ENCODE measurements at places on chromosomes 16 and 17.

DNA sequence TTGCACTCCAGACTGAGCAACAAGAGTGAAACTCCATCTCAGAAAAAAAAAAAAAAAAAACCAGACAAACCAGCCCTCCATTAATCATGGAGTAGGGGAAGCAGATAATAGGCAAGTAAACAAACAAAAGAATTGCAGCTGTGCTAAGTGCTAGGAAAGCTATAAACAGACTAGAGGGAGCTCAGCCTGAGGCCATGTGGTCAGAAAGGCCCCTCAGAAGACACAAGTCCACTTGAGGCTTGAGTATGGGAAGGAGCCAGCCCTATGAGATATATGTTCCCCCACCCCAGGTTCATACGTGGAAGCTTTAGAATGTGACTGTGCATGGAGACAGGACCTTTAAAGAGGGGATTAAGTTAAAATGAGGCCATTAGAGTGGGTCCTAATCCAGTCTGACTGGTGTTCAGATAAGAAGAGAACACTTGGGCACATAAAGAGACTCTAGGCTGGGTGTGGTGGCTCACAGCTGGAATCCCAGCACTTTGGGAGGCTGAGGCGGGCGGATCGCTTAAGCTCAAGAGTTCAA, 132.6 kb upstream of the NOL11 start:
- H3K4me1 ChIP-seq = no peaks in the 10 kb centered on the region
- H3K27ac ChIP-seq = no peak overlapping the region
- no peaks in the 10 kb centered on the region for H3K36me3 ChIP-seq
- no peaks in the 10 kb centered on the region for H3K27me3 ChIP-seq
- no peak overlapping the region for H3K4me3 ChIP-seq

DNA sequence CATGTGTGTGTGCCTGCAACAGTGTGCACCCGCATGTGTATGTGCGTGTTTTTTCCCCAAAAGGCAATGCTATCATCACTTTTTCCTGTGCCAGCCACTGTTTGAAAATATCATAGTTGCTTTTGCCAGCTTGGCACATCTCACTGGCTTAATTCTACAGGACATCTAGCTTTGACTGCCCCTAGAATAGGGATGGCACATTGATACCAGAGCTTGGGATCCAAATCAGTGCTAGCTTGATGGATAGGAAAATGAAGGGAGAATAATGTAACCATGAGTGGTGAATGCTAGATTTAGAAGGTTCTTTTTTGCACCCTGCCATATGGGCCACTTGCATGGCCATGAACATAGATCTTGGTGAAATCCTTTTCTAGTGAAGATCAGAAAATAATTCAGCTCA, 72.7 kb downstream of the HS3ST4 start:
- no peaks in the 10 kb centered on the region for H3K4me1 ChIP-seq
- H3K27me3 ChIP-seq = no peaks in the 10 kb centered on the region
- H3K27ac ChIP-seq = no peak overlapping the region
- DNase-seq = no peak

GRCh38 chr17:39194089-39194984, 3.1 kb downstream of the CACNB1 start:
- no peaks in the 10 kb centered on the region for H3K27me3 ChIP-seq
- peaks cover 27% of the 10 kb centered on the region for H3K4me1 ChIP-seq
- H3K27ac ChIP-seq = no peak overlapping the region
- peaks cover 9% of the 10 kb centered on the region for H3K36me3 ChIP-seq
- H3K4me3 ChIP-seq = no peak overlapping the region
- DNase-seq = no peak

- H3K4me1 ChIP-seq = peaks cover 3% of the 10 kb centered on the region
- H3K36me3 ChIP-seq = peaks cover 55% of the 10 kb centered on the region
- no peak overlapping the region for H3K4me3 ChIP-seq
- no peak for DNase-seq
- no peaks in the 10 kb centered on the region for H3K27me3 ChIP-seq
- H3K27ac ChIP-seq = no peak overlapping the region
Observed at GRCh38 chr16:48547530-48547929, 62.5 kb downstream of the N4BP1 start.

DNA sequence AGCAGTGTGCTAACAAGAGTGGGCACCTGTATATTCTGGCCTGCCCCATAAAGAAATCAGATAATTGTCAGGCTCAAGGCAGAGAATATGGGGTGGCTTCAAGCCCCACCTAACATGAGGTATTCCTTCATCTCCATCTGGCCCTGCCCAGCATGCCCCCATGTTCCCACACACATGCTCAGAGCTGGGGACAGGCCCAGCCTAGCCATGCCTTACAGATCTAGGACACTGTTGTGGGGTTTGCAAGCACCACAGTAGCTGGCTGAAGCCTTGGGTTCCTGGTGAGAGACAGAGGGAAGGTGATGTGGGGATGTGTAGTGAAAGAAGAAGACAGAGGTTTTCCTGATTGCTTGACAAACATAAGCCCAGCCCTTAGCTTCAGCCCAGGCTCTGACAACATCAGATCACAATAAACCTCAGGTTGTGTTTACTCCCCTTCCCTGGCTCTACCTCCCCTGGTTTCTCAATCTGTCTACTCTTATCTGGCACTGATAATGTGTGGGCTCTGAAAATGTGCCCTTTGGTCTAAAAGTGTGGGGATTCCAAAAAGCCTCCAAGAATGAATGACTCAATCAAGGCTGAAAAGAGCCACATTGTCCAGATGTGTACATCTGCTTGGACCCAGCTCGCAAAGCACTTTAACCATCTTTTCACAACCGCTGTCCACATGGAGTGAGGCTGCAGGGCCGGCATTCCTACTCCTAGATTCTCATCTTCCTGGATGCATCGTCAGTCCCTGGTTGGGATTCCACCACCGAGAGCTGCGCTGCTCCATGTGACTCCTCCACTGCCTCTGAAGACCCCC, 34.4 kb downstream of the CDRT4 start:
- H3K27me3 ChIP-seq = no peaks in the 10 kb centered on the region
- no peak overlapping the region for H3K27ac ChIP-seq
- H3K4me3 ChIP-seq = no peak overlapping the region
- DNase-seq = no peak
- peaks cover 6% of the 10 kb centered on the region for H3K4me1 ChIP-seq

GRCh38 chr16:8430401-8430800, 159.9 kb downstream of the TMEM114 start:
- DNase-seq = no peak
- no peaks in the 10 kb centered on the region for H3K27me3 ChIP-seq
- H3K4me1 ChIP-seq = no peaks in the 10 kb centered on the region
- H3K36me3 ChIP-seq = no peaks in the 10 kb centered on the region
- H3K27ac ChIP-seq = no peak overlapping the region
- H3K4me3 ChIP-seq = no peak overlapping the region

- no peak overlapping the region for H3K27ac ChIP-seq
- DNase-seq = no peak
- H3K27me3 ChIP-seq = peaks cover 28% of the 10 kb centered on the region
Observed at GRCh38 chr17:62713086-62713881, 85.8 kb downstream of the MRC2 start.

GRCh38 chr16:66028510-66029216, 337.8 kb upstream of the CDH5 start:
- no peaks in the 10 kb centered on the region for H3K27me3 ChIP-seq
- H3K4me3 ChIP-seq = no peak overlapping the region
- no peak for DNase-seq
- no peak overlapping the region for H3K27ac ChIP-seq
- no peaks in the 10 kb centered on the region for H3K36me3 ChIP-seq

GRCh38 chr17:66248285-66248684, 19.1 kb upstream of the APOH start:
- DNase-seq = no peak
- no peak overlapping the region for H3K4me3 ChIP-seq
- no peak overlapping the region for H3K27ac ChIP-seq
- H3K4me1 ChIP-seq = peaks cover 13% of the 10 kb centered on the region

DNA sequence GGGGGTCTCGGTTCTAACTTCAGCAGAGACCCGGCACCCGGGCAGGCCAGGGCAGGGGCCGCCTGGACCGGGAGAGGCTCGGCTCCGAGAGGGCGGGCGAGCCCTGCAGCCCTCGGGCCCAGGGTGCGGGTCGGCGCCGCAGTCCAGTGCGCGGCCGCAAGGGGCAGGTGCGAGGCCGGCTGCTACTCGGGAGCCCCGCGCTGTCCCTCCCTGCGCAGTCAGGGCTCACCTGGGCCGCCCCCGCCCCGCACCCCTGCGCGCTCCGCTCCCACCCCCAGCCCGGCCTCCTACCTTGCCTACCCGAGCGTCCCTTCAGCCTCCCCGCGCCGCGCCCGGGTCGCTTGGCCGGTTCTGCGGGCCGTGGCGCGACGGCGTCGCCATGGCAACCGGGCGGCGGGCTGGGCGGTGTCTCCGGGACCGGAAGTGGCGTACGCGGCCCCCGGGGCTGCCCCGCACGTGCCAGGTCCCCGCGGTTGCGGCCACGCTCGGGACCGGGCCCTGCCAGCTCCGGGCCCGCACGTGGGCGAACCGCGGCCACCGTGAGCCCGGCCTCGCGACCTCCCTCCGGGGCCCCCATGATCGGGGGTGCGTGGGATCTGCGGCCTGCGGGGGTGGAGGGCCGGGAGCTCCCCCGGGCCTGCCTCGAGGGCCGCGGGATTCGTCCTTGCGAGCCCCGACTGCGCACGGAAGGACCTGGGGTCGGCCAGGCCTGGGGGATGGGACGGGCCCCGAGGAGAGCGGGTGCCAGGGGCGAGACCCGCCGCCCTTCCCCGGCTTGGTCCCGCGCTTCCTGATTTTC, at the start of gene CYB561:
Gene CYB561, minus strand, starts transcription at position 353 of the 799 bp plus-strand sequence. CDS start 8,759 bp downstream, outside the sequence.
- H3K27ac ChIP-seq = peak within 1 kb of the TSS; percentile 17
- peaks cover 42% of the 10 kb centered on the region for H3K27me3 ChIP-seq
- peak; percentile 62 for DNase-seq

GRCh38 chr17:82974136-82974952, 105.1 kb upstream of the METRNL start:
- H3K27ac ChIP-seq = no peak overlapping the region
- H3K4me1 ChIP-seq = peaks cover 16% of the 10 kb centered on the region
- no peaks in the 10 kb centered on the region for H3K36me3 ChIP-seq
- H3K4me3 ChIP-seq = no peak overlapping the region

DNA sequence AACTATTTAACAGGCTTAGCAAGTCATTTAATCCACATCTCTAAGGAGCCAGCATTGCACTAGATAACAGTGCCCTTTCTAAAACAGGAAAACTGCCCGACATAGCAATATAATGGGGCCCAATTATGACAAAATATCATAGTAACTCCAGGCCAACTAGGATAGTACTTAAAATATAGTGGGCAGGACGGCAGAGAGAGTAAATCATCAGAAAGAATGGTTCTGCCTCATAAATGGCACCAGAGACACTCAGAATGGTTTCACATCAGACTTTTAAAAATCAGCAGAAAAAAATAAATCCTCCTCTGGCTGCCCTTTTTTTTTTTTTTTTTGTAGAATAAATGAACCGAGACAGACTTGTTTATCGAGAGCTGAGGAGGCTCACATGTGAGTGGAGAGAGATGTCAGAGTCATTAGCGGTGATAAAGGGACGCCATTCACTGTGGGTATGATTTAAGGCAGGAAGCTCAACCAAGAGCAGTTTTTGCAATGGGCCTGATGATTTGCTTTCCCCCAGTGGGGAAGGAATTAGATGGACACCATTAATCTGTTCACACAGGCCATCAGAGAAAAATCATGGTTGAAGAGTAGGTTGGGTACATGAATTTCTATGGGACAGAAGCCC, 62.6 kb downstream of the CPPED1 start:
- H3K4me1 ChIP-seq = no peaks in the 10 kb centered on the region
- H3K27ac ChIP-seq = no peak overlapping the region
- DNase-seq = no peak
- H3K4me3 ChIP-seq = no peak overlapping the region

DNA sequence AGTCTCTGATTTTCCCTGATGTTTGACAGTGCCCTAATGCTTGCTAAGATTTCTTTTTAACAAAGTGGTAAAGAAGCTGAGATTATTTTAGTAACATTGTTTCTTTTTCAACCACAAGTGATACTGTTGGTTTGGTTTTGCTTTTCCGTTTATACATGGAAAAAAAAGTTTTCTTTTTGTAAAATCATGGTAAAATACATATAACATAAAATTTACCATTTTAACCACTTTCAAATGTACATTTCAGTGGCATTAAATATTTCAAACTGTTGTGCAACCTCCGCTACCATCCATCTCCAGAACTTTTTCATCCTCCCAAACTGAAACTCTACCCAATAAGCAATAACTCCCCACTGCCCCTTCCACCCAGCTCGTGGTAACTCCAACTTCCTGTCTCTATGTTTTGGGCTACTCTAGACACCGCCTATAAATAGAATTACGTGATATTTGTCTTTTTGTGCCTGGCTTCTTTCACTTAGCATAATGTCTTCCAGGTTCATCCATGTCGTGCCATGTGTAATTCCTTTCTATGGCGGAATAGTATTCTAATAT, 4.6 kb downstream of the CIITA start:
- no peak for DNase-seq
- peak overlapping the region; percentile 93 for H3K4me3 ChIP-seq
- H3K27me3 ChIP-seq = peaks cover 12% of the 10 kb centered on the region
- H3K4me1 ChIP-seq = peaks cover 52% of the 10 kb centered on the region
- peaks cover 26% of the 10 kb centered on the region for H3K36me3 ChIP-seq

DNA sequence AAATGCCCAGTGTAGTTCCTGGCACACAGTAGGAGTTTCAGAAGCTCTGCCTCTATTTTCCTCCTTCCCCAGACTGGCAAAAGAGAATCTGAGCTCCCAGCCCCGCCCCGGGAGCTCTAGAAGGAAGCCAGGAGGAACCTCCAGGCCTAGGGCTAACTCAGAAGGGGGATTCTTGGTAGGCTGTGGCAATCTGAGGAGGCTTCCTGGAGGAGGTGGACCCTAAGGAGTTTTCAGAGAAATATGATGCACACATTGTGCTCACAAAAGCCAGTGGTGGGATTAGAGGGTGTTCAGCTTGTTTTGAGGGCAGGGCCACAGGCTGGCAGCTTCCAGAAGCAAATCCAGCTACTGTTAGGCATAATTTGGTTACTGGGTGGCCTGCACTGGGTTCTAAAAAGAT, 10.0 kb downstream of the ADGRG1 start:
- H3K27ac ChIP-seq = no peak overlapping the region
- H3K27me3 ChIP-seq = peaks cover 24% of the 10 kb centered on the region
- no peaks in the 10 kb centered on the region for H3K4me1 ChIP-seq
- DNase-seq = no peak
- H3K36me3 ChIP-seq = no peaks in the 10 kb centered on the region
- H3K4me3 ChIP-seq = no peak overlapping the region

DNA sequence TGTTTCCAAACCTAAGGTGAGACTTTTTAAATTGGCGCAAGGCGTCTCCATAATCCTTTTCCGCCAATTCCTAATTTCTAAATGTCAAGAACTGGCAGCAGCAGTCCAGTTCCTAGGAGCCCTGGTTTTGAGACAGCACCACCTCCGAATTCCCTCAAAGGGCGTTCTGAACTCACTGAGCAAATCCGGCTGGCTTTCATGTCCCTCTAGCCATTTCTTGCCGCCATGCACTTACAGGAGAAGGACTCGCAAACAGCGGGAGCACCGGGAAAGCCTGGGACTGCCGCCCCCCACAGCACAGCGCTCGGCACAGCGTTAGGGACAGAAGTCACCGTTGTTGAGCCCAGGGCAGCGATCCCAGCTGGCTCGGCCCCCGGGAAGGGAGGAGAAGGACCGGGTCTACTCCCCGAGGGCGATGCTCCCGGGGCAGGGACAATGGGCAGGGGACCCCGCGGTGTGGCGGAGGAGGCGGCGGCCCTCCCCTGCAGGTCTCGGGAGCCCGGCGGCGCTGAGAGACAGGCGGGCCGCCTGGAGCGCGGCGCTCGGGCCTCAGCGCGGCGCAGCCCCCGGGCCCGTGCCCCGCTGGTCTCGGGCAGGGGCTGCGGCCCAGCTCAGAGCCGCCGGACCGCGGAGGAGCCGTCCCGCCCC, 545 bp downstream of the ARHGAP17 start:
- peaks cover 61% of the 10 kb centered on the region for H3K4me1 ChIP-seq
- H3K36me3 ChIP-seq = peaks cover 33% of the 10 kb centered on the region
- peak overlapping the region; percentile 93 for H3K4me3 ChIP-seq
- H3K27me3 ChIP-seq = no peaks in the 10 kb centered on the region
- H3K27ac ChIP-seq = peak overlapping the region; percentile 75

Data from T-helper 2 cell treated with Interferon-gamma antibody and Interleukin-4, amounts not matched to agents 5 μg/mL and 100 μg/mL, for 36 hours (primary cell).